ENCODE measurements at places on chromosomes 11 and 22.

GRCh38 chr11:67705264-67705663, 30.8 kb upstream of the ALDH3B2 start:
- no peaks in the 10 kb centered on the region for H3K4me1 ChIP-seq
- H3K27ac ChIP-seq = no peak overlapping the region
- no peaks in the 10 kb centered on the region for H3K36me3 ChIP-seq
- H3K4me3 ChIP-seq = no peak overlapping the region

- H3K27me3 ChIP-seq = no peaks in the 10 kb centered on the region
- DNase-seq = no peak
- peaks cover 23% of the 10 kb centered on the region for H3K36me3 ChIP-seq
- H3K27ac ChIP-seq = no peak overlapping the region
- H3K4me1 ChIP-seq = no peaks in the 10 kb centered on the region
Measured at GRCh38 chr11:8631395-8632118, 37.5 kb upstream of the STK33 start.

GRCh38 chr11:89125298-89125697, 52.4 kb upstream of the TYR start:
- no peak for DNase-seq
- no peaks in the 10 kb centered on the region for H3K36me3 ChIP-seq
- no peaks in the 10 kb centered on the region for H3K27me3 ChIP-seq
- no peaks in the 10 kb centered on the region for H3K4me1 ChIP-seq
- no peak overlapping the region for H3K27ac ChIP-seq

- H3K36me3 ChIP-seq = no peaks in the 10 kb centered on the region
- H3K27me3 ChIP-seq = peaks cover 4% of the 10 kb centered on the region
- H3K4me3 ChIP-seq = no peak overlapping the region
Measured at GRCh38 chr11:8871171-8871775, 39.7 kb upstream of the AKIP1 start.

DNA sequence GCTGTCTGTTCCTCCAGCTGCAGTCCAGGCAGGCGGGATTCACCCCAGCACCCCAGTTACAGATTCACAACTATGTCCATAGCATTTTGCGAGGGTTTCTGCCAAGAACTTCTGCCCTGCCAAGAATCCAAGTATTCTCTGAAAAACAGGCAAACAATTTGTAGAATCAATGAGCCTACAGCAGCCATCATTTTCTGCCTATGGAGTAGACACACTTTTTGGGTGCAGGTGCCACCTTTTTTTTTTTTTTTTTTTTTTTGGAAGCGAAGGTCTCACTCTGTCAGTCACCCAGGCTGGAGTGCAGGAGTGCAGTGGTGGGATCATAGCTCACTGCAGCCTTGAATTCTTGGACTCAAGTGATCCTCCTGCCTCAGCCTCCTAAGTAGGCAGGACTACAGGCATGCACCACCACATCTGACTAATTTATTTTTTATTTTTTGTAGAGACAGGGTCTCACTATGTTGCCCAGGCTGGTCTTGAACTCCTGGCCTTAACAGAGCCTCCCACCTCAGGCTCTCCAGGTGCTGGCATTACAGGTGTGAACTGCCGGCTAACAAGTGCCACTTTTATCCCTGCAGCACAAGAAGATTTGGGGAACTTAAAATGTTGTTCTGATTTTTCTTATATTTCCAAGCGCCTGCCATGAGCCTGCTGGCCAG, 195.1 kb downstream of the SNX19 start:
- no peaks in the 10 kb centered on the region for H3K36me3 ChIP-seq
- DNase-seq = no peak
- no peaks in the 10 kb centered on the region for H3K4me1 ChIP-seq
- no peak overlapping the region for H3K27ac ChIP-seq

- no peak for DNase-seq
- H3K27me3 ChIP-seq = no peaks in the 10 kb centered on the region
- no peak overlapping the region for H3K4me3 ChIP-seq
- peaks cover 4% of the 10 kb centered on the region for H3K4me1 ChIP-seq
- H3K36me3 ChIP-seq = no peaks in the 10 kb centered on the region
Measured at GRCh38 chr22:32728291-32728690, 73.2 kb upstream of the TIMP3 start.

DNA sequence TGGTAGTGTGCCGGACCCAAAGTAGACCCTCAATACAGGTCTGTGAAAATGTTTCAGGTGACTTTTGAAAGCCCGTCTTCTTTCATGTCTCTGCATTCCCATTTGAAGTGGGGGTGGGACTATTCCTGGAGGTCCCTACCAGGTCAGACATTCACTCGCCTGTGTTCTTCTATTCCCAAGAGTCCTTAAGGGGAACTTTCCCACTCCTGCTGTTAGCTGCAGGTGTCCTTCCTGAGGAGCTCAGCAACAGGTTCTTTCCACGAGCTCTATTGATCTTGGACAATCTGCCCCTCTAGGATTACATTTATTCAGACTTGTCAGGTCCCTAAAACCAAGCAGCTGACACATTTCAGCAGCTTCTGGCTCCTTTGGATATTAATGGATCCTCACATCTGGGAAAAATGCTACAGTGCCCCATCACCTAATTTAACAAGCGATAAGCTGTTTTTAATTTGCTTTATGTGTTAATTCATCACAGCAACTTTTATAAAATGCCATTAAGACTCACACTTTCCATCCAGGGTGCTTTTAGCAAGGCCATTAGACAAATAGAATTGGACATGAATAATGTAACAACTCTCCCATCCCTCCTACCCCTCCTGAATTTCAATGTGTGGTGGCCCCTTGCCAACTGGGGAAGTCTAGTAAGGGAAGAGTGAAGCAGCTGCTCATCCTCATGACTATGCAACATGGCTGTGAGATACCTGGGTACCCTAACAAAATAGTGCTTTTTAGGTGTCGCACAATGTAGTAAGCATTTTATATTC, 259.5 kb upstream of the CCDC90B start:
- DNase-seq = no peak
- H3K36me3 ChIP-seq = no peaks in the 10 kb centered on the region
- H3K27ac ChIP-seq = no peak overlapping the region
- no peak overlapping the region for H3K4me3 ChIP-seq
- H3K27me3 ChIP-seq = no peaks in the 10 kb centered on the region

GRCh38 chr11:70498976-70499801, 100.9 kb downstream of the CTTN start:
- no peaks in the 10 kb centered on the region for H3K4me1 ChIP-seq
- no peak overlapping the region for H3K4me3 ChIP-seq
- H3K27ac ChIP-seq = no peak overlapping the region
